Epithelial cell of prostate (primary cell): ENCODE measurements at places on chromosomes 1 and 21.

DNA sequence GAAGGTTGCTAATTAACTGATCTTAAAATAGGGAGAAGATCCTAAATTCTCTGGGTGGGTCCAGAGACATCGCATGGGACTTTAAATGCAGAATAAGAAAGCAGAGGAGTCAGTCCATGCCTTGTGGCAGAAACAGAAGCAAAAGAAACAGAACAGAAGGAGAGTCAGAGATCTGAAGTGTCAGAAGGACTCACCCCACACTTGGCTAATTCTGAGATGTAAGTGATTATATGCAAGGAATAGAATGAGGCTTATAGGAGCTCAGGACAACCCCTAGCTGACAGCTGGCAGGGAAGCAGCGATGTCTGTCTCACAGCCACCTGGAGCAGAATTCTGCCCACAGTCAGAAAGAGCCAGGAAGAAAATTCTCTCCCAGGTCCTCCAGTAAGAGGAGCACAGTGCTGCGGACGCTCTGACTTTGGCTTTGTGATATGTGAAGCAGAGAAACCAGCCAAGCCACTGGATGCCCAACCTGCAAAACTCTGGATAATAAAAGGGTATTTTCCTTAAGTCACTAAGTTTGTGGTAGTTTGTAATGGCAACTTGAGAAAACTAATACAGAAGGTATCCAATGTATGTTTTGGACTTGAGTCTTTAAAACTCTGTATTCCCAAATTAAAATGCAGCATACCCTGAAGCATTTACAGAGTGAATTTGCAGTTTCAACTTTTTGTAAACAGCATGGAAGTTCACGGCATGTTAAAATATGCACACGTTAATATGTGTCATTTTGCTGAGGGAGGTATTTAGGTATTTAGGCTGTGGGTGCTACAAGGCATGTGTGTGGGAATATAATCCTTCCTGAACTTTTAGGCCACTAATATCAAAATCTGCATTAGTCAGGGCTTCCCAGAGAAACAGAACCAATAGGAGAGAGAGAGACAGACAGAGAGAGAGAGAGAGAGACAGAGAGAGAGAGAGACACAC is 388.5 kb downstream of the PCP4 start:
- DNase-seq: no peak

- no peak for DNase-seq
These were observed 145.6 kb upstream of the NFIA start for GRCh38 chr1:60936591-60937342.

GRCh38 chr1:243293941-243294722 is 38.3 kb downstream of the SDCCAG8 start:
- DNase-seq: no peak

DNA sequence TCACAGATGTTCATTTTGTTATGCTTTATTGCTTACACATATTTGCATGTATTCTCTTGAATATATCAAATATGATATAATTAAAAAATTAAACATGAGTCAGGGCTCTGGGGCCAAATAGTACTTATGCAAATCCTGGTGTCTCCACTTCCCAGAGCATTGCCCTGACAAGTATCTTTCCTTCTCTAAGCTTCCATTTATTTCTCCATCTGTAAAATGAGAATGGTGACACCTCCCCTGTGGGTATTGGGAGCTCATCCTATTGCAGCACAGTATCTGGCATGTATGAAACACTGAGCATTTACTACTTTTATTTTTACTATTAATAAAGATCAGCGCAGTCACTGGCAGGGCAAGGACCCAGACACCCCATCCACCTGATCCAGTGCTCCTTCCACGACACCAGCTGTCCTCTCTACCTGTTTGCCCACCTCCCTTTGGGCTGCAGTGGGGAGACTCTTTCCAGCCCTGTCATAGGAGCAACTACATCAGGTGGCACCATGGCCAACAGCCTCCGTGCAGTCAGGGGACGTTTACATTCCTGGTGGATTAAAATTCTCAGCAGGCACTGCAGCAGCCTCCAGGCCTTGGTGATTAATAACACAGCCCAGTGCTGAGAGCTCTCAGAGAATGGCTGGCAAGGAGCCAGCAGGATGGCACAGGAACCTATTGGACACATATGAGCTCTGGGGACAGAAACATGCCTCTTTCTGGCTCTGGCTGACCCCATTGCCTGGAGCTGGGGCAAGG is 113.0 kb downstream of the DMRTB1 start:
- peak; percentile 57 for DNase-seq

DNA sequence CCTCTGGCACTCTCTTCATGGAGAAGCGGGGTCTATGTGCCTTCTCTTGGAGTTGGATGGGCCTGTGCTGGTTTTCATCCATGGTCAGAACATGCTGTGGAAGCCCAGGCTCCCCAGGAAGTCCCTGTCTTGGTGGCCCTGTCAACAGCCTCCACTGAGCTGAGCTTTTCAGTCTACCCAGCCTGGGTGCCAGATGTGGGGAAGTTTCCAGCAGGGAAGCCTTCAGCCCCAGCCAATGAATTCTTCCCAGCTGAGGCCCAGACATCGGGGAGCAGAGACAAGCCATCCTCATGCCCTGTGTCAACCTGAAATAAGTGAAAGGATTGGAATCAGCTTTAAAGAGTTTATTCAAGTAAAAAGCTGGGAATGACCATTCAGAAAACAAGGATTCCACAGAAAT is 75.1 kb upstream of the PGBD5 start:
- DNase-seq: no peak

- DNase-seq: no peak
These were observed 100.7 kb downstream of the IER5 start for GRCh38 chr1:181189245-181189644.

DNA sequence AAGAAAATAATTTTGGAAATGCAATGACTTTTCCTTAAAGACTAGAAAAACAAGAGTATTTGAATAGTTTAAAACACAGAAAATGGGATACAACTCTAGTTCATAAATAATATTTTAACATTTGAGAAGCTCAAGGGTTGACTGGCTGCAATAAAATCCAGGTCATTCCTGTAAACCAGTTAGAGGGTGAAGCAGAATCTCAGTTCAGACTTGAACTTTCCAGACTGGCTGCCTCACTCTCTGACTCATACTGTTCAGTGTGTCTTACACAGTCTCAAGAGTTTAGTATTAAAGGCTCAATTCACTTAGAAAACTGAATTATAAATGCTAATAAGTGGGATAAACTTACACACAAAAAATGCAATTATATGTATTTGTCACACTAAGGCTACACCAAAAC is 89.9 kb downstream of the RAVER2 start:
- peak; percentile 39 for DNase-seq

DNA sequence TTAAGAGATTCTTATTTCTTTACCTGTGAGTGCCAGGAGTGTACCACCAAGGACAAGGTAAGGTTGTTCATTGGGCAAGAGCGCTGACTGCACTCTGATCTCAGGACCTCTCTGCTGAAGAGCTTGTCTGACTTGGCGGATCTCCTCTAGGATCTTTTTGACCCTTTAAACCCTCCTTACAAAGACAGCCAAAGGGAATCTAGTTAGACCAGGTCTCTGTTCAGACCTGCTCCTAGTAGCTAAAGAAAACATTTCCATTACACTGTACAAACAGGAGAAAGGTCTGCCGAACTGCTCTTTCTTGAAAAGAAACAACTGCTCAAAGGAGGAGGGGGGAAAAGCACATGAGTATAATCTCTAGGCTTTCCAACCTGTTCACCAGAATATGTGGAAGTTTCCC is 49.3 kb downstream of the SMYD2 start:
- peak; percentile 27 for DNase-seq

DNA sequence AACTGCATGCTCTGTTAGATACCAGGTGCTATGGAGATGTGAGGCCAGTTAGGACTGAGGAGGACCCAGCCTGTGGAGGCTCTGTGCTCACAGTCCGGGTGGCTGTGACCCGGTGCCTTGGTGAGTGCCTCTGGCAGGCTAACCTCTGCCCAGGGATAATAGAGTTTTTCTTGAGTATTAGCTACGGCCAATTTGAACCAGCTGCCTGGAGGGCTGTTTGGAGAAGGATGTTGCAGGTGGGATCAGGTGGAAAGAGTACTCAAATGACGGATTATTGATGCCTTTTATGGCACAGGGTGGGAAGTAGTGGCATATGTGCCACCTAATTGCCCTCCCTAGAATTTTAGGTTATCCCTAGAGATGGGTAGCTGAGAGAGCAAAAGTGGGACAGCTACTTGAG is 182.7 kb downstream of the GRIK3 start:
- no peak for DNase-seq
